ENCODE measurements at places on chromosomes 7 and 10.

DNA sequence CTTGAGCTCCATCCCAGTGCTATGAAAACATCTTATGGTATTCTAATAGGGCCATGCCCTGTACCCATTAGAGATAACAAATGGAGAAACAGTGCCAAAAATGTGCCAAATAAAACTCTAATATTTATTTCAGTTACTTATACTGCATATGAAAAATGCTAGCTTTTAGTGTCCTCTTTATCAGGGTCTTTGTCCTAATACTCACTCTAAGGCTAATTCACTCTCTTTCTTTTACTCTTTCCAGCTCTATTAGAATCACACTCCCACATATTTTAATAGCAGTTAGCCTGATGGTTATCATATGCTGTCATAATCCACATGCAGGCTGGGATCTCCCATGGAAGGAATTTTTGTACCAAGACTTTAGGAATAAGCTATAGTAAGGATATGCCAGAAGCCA lies 408.4 kb downstream of the ETV1 start:
- DNase-seq: no peak

- peak; percentile 1 for DNase-seq
Measured at GRCh38 chr7:57198801-57199200, 66.6 kb upstream of the ZNF479 start.

DNA sequence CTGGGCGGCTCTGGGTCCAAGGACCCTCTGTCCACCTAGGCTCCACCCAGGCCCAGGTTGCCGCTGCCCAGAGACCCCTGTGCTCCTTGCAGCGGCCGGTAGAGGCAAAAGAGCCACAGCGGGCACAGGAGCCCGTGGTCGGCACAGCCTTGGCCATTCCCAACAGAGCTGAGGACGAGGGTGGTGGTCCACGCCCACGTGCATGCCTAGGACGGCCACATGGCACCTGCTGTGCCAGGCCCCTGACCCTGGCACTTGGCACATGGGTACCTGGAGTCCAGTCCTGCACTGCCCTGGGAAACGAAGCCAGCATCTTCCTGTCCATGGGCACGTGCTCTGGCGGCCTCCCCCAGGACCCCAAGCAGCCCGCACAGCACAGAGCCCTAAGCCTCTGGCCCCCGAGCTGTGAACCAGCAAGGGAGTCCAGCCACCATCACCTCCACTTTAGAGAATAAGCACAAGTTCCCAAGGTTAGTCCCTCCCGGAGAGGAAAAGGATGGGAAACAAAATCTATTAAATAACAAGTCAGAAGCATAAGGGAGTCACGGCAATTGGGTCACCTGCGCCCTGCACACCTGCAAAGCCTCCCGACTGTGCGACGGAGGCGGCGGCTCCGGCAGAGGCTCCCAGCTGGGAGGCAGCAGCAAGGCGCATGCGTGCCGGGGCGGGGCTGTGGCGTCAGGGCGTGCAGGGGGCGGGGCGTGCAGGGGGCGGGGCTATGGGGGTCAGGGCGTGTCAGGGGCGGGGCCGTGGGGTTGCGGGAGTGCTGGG lies 59.1 kb downstream of the STK32C start:
- peak; percentile 89 for DNase-seq

DNA sequence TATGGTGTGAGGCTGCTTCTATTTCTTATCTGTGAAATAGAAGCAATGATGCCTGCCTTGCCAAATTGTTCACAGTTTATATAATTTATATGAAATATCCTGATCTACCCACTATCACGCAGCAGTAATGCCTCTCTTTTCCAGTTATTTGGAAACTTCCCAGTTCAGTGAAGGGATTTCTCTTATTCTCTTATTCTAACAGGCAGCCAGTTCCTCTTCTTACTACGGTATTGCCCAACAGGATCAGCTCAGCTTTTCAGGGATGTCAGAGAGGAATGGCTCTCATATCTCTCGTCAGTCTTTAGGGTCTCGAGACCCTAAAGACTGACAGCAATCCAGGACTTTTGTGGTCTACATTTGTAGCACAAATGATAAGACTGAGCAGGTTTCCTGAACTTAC lies 215.6 kb downstream of the CREB5 start:
- no peak for DNase-seq

- no peak for DNase-seq
Measured at GRCh38 chr7:21355406-21355874, 72.4 kb upstream of the SP4 start.

- DNase-seq: no peak
Measured at GRCh38 chr7:147859486-147859885, 731.1 kb upstream of the C7orf33 start.

DNA sequence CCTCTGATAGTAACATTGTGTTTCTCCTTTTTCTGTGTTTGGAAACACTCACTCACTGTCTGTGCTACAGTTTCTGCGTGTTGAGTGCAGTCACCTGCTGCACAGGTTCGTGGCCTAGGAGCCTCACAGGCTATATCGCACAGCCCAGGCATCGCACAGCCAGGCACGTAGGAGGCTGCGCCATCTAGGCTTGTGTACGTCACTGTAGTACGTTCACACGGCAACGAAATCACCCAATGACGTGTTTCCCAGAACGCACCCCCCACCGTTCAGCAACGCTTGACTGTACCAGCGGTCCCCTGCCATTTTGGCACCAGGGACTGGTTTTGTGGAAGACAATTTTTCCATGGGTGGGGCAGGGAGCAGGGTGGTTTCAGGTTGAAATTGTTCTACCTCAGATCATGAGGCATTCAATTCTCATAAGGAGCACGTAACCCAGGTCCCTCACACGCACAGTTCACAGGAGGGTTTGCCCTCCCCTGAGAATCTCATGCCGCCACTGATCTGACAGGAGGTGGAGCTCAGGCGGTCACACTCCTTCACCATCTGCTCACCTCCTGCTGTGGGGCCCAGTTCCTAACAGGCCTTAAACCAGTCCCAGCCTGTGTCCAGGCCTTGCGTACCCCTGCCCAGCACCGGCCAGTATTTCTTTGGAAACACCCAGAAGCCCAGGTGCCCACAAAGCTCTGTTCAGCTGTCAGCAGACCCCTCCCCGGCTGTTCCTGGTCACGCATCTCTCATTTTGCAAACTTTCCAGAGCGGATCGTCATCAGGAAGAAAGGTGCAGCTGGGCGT lies 23.2 kb upstream of the PRKAR1B start:
- no peak for DNase-seq

- no peak for DNase-seq
Measured at GRCh38 chr10:130023454-130024230, 59.6 kb upstream of the EBF3 start.

DNA sequence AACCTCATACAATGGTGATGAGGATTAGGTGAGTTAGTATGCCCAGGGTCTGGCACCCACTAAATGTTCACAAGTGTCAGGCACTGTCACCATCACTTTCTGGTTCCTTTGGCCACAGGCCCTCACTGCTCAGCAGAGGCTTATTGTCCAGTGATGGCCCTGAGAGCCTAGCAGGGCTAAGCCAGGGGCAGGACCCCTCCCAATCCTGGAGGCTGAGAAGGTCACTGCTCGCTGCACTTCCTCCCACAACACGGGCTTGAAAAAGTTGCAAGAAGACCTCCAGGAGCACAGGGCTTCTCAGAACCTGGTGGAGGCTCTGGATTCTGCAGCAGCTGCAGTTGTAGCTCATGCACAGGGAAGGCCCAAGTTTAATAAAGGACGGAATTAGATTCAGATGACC lies 48.1 kb downstream of the DRGX start:
- DNase-seq: no peak
